Left renal cortex interstitium (tissue), 4 donors: ENCODE measurements at places on chromosomes 4 and X.

- DNase-seq = no peak
Observed at GRCh38 chr4:119675391-119675790, 46.8 kb upstream of the PDE5A start.

- no peak for DNase-seq
Observed at GRCh38 chr4:2943364-2944090, 19.7 kb downstream of the NOP14 start.

- DNase-seq = no peak
Observed at GRCh38 chr4:76729980-76730379, 168.0 kb downstream of the SOWAHB start.

GRCh38 chr4:177010418-177010817 lies 217.7 kb upstream of the VEGFC start:
- DNase-seq = no peak
